CD4-positive, alpha-beta T cell treated with Interleukin-1 beta for 1 hour (primary cell): ENCODE measurements at places on chromosomes 3 and 15.

DNA sequence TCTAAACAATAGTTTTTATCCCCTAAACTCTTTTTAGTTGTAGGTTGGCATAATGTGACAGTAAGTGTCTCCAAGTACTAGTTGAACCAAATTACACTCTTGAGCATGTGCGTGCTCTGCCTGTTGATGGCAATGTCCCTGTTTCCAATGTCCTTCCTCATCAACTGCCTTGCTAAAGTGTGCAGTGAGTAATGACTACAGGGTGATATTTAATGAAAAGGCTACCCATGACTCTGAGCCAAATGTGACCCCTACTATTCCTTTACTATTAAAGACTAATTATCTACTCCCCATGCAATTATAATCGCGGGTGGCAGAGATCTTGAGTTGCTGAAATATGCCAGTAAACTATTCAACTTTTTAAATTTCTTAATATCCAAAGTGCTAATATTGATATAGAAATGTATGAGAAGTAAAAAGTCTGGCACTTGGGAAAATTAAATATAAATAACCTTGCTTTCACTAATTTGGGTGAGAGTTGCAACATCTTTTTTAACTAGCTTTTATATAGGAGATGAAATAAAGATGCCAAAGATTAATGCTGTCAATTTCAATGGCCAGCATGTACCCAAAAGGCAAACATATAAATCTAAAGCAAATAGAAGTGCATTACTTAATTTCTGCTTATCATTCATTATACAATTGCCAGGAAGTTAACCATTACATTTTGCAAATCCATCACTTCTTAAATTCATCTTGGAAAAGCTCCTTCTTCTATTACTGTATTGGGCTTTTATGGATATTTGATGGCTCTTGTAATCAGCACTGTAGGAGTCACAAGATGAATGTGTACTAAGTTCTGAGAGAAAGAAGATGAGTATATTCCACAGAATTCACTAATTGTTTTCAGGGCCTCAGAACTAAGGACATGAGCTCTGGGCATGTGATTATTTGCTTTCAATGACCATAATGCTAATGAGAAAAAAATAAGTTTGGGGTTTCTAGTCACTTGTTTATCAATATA, 518.2 kb upstream of the NAALADL2 start:
- no peak for DNase-seq

- no peak for DNase-seq
These were observed 124.2 kb downstream of the EEFSEC start for GRCh38 chr3:128277378-128278069.

GRCh38 chr15:65245096-65245856, 34.0 kb upstream of the CILP start:
- DNase-seq, result no peak

GRCh38 chr15:85137489-85138168, 156.0 kb downstream of the PDE8A start:
- no peak for DNase-seq

DNA sequence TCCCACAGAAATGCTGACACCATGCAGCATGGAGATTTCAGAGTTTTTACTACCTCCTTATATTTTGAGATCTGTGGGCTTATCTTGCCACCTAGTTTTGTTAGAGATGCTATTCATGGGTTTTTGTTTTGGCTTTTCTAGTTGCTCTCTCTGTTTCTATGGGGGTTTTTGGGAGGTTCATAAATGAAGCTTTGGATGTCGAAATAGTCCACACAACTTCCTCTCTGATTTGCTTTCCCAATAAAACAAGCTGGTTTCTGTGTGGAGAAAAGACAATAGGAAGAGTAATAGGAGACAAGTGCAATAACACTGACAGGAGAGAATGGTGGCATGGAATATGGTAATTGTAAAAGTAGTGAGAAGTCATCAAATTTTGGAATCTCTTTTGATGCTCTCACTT, 106.8 kb upstream of the GPR149 start:
- no peak for DNase-seq

DNA sequence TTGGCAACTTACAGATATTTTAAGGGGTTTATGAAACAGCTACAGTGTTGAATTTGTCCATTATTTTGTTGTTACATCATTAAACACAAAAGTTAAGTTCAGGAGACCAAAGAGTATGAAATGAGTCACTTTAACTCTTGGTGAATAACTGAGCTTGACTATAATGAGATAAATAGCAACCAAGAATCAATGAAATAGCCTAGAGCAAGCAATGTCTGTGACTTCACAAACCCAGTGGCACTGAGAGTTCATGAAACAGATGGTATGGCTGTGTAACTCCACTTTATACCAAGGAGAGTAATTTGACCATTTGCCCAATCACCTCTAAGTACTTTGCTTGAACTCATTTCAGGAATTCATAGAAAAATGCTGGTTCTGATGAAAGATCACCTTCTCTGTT, 169.6 kb upstream of the GADL1 start:
- DNase-seq, result no peak

GRCh38 chr3:141109751-141110150, 58.6 kb downstream of the SPSB4 start:
- DNase-seq, result no peak

- DNase-seq, result no peak
These were observed 379.2 kb downstream of the VPS13C start for GRCh38 chr15:61681038-61681418.

- no peak for DNase-seq
These were observed 11.1 kb upstream of the PLXND1 start for GRCh38 chr3:129617381-129618185.

DNA sequence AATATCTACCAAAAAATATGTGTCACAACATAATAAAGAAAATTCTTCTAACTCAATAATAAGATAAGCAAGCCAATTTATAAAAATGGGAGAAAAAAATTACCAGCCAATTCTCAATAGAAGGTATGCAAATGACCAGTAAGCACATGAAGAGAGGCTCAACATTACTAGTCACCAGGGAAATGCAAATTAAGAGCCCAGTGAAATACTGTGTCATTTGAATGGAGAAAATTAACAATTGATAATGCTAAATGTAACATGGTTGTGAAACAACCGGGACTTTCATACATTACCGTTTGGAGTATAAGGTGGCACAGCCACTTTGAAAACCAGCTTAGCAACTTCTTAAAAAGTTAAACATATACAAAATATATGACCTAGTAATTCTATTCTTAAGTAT, 460.7 kb downstream of the IGSF11 start:
- DNase-seq, result no peak

DNA sequence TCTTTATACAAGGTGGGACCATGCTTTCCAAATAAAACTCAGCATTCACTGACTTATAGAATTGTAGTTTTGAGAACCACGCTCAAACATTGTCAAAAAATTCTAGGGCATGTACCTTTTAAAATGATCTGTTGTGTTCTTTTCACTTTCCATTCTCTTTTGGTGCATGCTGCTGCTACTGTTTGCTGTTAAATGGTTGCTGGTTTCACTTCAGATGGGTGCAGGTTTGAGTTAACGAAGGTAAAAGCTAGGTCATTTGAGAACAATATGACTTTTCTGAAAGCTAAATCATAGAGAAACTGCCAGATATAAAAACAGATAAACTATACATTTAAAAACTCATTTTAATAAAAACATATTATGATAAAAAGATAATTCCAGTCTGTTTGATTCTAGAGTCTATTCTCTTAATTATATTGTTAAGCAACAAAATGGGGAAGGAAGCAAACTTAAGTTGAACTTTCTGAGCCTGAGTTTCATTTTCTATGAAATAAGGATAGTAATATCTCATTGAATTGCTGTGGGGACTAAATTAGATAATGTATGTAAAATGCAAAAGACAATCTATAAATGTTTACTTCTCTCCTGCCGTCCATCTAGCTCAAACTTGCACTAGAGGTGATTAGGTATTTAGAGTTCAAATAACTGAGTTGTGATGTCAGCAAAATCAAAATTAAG, 82.4 kb downstream of the OXSM start:
- DNase-seq, result no peak

- no peak for DNase-seq
These were observed 206.6 kb downstream of the GBE1 start for GRCh38 chr3:81554801-81555200.

DNA sequence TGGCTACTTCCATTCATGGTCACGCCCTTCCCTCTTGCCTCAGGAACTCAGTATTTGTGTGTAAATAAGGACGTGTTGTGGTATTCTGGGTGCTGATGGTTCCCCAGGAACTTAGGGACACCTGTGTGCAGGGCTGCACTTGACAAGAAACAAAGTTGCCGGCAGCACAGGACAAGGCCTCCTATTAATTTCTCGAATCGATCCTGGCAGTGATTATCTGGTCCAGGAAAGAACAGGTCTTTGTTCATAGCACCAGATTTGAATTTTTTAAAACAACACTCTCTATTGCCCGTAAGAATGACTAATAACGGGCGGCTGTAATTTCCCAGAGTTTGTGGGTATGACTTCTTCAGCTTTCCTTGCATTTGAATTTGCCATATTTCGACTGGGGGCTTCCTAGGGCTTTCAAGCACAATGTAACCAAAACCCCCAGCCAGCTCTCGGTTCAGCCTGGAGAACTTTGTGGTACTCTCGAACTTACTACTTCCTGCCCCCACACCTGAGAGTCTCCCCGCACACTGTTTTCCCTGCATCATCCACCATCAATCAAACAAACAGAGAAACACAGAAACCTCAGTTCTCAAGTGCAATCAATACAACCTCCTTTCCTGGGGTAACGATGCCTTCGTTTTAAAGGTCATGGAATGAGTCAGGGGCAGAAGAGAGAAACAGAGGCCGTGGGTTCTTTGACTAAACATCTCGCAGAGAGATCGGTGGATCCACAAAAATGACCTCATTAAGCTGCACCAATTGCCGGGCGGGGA, 241.7 kb upstream of the ICE2 start:
- DNase-seq, result peak; percentile 48

DNA sequence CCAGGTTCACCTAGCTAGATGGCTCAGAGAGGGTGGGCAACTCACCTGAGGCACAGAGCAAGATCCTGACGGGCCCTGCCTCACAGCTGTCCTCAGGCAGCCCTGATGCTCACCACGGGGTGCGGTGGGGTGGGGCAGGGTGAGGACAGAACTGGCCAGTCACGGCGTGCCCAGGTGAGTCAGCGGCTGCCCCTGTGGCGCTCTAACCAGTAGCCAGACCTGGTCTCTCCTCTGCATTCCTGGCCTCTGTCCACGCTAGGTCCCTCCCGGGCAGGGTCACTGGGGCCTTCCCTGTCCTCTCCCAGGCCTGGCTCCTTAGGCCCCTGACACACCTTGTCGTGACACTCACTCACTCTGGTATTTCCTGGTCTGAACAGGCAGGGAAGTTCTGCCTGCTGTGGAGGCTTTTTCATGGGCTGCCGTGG, 901 bp downstream of the ALS2CL start:
- DNase-seq, result no peak

GRCh38 chr3:54121414-54122323, 683 bp upstream of the CACNA2D3 start:
- no peak for DNase-seq

DNA sequence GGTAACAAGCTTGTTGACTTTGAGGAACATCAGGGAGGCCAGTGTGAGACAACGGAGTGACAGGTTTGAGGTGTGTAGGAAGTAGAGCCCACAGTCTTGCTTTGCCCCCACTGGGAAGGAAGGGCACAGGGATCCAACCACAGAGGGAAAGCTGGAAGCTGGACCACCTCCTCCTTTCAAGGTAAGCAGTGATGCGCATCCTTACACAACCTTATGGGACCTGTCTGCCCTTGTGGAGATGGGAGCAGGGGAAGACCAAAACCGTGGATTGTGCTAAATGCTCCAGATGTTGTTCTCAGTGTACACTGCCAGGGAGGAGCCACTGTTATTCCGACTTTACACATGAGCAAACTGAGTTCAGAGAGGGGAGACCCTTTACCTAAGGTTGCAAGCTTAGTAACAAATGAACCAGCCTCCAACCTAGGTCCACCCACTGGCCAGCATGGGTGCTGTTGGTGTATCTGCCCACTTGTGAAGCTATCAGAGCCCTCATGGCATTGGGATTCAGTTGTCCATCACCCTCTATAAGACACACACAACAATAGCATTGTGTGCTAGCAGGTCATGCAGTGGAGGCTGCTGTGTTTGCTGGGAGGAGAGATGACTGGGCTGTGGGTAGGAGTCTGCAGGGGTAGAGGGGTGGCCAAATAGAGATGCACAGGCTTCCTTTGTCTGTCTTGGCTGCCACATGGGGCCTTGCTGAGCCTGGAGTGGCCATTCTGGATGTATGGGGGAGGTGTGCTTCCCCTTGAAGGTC, 586 bp upstream of the LSMEM2 start:
- DNase-seq, result no peak

DNA sequence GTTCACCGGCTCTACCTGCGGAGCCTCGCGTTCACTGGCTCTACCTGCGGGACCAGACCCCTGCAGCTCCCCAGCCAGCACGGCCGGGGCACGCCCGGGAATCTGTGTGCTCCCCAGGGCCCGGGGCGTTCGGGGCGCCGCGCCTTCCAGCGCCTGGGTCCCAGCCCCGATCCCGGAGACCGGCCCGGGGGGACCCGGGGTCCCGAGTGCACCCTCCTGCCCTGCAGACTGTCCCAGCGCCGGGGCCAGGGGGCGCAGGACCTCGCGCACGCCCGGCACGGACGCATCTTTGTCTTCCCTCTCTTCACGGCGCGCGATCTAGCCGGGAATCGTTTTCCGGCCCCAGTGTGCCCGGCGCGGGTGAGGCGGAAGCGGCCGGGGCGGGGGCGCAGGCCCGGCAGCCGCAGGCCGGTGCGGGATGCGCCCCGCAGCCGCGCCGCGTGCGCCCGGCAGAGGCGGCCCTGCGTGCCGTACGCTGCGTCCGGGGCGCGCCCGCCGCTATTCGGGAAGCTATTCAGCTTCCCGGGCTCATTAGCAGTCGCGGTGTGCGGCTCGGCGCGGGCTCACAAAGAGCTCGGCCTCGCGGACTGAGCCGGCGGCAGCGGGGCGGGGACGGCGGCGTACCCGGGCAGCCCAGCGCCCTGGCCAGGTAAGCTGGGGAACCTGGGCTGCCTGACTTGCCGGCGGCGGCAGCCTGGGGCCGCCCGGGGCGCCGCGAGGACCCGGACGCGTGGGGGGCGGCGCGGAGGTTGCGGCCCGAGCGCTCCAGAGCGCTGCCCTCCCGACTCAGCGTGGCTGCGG, at the start of gene APBA2:
TSS of gene APBA2 (plus strand) at position 345 of the 801 bp plus-strand sequence. CDS start 167,911 bp downstream, outside the sequence.
- peak; percentile 38 for DNase-seq

- DNase-seq, result no peak
These were observed 58.6 kb downstream of the FLNB start for GRCh38 chr3:58066842-58067241.

DNA sequence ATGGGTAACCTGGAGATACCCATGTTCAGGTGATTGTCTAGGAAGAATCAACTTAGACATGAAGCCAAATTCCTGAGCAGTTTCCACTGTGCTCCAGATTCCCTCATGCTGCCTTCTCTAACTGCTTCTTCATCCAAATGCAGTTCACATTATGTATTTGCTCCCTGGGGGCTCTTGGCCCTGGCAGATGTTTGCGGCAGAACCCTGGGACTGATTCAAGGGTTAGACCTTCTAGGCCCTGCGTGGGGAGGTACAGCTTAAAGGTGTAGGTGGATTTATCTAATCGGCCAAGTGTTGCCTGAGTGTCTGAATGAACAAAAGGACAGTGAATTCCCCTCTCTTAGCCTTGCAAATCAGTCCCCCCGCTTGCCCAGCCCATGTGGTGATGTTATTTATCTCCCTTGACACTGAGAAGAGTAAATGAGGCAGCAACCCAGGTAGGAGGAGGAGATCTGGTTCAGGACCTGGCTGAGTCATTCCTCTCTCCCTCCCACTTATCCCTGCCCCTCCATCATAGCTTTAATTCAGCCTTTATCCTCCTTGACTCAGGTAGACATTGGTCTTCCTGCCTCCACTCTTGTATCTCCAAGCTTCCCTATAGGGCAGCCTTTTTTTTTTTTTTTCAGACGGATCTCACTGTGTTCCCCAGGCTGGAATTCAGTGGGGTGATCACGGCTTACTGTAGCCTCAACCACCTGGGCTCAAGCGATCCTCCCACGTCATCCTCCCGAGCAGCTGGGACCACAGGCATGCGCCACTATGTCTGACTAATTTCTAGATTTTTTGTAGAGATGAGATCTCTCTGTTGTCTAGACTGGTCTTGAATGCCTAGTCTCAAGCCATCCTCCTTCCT, 54.8 kb downstream of the MAGEF1 start:
- DNase-seq, result no peak
